Foreskin fibroblast (primary cell): ENCODE measurements at places on chromosomes 6 and 20.

GRCh38 chr6:31578184-31579118 is 3.1 kb downstream of the TNF start:
- no peak for DNase-seq

GRCh38 chr6:164925681-164926530 is 383.5 kb downstream of the C6orf118 start:
- DNase-seq: no peak

DNA sequence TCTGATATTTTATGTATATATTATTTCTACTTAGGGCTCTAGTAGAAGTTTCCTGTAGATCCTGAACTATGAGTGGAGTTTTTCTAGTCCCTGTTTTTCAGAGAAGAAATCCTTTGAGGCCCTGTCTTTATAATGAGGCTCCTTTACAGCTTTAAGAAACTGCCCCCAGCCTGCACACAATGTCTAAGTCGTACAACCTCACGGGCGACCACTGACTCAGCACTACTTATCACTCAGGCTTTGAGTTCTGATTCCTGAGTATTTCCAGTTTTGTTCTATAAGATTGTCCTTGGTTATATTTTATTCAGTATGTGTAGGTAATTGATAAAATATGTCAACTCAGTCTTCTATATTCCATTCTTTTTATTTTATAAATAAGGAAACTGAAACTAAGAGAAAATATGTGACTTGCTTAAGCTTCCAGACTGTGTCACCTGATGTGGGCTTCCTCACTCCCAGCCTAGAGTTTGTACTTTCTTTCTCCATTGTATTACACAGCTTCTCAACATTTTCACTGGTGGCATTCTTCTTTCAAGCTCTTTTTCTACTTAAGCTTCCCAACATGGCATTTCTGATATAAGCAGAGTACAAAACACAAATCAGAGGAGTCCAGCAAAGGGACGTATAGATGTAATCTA is 167.0 kb downstream of the TBX18 start:
- DNase-seq: no peak

GRCh38 chr20:44031781-44032582 is 117.3 kb downstream of the TOX2 start:
- DNase-seq: no peak

DNA sequence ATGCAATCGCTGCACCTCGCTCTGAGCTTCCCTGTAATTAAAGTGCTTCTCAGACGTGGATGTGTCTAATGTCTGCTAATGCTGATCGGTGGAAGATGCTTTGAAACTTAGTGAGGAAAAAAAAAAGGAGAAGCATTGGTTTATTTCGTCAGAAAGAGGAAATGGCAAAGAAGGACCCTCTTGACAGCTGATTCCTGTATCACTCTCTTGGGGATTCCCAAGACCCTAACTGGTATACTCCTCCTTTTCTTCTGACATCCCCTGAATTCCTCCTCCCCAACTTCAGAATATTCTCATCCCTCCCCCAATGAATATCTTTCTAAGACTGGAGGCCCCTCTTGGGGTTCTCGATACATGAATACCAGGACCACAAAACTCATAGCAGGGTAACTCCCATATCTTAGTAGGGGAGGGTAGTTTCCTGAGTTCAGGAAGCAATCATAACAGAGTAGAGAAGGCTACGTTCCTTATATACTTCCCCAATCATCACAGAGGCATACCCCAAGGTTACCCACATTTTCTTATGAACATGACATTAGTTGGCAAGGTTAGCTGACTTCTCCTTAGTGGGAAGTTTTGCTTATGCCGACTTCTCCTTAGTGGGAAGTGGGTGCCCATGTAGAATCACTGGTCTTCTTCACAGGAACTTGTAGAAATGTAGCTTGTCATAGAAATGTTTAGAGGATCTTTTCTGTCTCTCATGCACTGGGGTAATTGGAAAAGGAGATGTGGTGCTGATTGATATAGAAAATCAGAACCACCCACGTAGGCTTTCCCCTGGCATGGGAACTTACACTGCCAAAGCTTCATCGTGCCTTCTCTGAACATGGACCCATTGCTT is 63.8 kb upstream of the ATXN1 start:
- no peak for DNase-seq

GRCh38 chr6:128493877-128494276 is 26.5 kb downstream of the PTPRK start:
- DNase-seq: no peak

DNA sequence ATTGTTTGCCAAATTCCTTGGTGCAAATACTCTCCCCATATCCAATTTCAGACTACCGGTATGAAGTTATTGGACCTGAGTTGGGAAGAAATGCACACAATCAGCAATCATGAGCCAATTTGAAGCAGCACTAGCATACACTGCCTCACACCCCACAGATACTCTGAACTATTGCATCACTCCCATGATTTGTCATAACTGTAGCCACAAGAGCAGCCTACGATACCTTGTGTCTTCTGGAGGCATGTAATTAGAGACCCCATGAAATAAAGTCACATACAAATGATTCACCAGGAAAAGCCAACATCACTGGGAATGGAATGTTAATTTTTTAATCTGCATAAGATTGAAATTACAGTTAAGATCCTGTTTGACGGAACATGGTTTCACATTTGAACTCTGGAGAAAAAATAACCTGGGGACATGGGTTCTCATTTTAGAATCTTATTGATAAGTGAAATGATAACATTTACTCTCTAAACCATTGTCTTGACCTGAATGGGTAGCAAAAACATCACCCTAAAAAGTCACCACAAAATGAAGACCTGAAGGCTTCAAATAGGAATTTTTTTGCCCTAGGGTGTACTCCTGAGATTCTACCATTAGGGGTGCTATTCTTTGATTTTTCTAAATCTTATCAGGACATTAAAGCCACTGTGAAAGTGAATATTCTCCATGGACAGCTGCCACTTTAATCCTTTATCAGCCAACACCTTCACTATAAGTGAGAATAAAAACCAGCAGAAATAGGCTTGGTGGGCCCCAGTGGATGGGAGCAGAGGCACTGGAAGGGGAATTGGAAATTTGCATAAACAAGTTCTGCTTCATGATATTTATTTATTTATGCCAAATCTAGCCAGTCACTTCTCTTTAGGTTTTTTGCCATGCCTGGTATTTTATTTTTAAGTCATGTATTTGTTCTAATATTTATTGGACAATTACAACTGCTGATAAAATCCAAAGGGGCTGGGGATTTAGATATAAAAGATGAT is 34.5 kb upstream of the HBS1L start:
- peak; percentile 48 for DNase-seq

- DNase-seq: peak; percentile 55
Measured at GRCh38 chr6:1242446-1242845, 69.5 kb upstream of the FOXQ1 start.

GRCh38 chr6:26525838-26526237 is 12.3 kb upstream of the HMGN4 start:
- no peak for DNase-seq

DNA sequence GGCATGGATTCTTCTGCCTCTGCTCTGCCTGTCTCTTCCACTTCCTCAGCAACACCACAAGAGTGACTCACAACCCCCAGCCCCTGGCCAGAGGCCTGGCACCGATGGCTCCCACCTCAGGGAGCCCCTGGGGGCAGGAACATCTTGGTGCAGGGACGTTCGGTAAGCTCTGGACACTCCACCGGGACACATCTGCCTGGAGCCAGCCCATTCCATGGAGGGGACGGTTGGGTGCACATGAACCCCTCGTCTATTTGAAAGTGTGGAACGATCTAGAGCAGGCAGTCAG is 246.5 kb downstream of the ERMARD start:
- DNase-seq: no peak

DNA sequence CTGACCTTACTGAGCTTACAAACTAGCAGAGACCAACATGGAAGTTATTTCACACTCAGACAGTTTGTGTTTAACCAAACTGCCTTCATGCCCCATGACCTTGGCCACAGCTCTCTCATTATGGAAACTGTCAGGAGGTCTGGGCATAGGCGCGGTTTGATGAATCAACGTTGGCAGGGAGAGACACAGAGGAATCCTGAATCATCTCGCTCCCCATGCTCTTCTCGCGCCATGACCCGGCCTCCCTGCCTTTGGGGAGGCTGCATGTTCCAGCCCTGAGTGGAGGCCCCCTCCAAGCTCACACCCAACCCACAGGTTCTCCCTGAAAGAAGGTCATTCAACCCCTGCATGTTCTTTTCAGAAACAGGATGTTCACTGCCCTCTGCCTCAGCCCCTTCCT is 15.9 kb upstream of the GDAP1L1 start:
- no peak for DNase-seq

- DNase-seq: no peak
Measured at GRCh38 chr20:51419646-51420045, 122.9 kb downstream of the NFATC2 start.

GRCh38 chr6:106972500-106972899 is 2.0 kb downstream of the CD24 start:
- DNase-seq: no peak

DNA sequence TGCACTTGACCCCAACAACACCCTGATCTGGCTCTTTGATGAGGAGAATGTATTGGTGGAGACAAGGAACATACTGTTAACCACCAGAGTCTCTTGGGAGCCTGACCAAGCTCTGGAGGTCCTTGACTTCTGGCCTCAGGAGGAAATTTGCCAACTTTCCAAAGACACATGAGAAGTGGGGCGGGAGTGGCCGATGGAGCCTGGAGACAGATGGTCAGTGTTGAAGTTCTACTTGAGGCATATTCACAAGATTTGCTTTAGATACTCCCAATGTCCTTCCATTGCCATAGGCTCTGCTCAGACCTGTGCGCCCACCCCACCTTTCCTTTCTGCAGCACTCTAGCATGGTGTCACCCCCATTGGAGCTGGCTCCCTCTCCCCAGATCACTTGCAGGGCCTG is 241.0 kb downstream of the SLC24A3 start:
- DNase-seq: no peak

GRCh38 chr20:63066506-63067265 is 59.9 kb upstream of the BHLHE23 start:
- no peak for DNase-seq

DNA sequence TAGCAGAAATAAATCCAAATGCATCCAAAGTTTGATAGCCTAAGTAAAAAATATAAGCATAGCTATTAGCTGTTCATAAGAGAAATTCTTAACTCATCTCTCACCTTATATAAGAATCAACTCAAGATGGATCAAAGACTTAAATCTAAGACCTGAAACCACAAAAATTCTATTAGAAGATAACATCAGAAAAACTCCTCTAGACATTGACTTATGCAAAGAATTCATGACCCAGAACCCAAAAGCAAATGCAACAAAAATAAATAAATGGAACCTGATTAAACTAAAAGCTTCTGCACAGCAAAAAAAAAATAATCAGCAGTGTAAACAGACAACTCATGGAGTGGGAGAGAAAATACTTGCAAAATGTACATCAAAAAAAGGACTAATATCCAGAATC is 184.3 kb downstream of the TFAP2A start:
- no peak for DNase-seq

DNA sequence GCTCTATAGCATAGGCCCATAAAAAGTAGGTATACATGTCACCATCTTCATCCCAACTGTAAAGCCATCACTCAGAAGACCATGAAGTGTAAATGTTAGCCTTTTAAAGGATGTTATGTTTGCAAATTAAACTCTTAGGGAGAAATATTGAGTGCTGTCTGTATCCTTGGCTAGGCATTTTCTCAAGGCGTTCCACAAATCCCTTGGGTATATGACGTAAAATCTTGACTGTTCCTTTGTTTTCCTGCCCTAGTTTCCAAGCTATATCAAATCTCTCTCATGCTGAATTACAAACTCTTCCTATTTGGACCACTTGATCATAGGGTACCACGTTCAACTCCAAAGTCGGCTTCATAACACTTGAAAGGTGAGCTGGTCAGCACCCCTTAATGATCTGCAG is 486.2 kb downstream of the HDGFL1 start:
- no peak for DNase-seq

- DNase-seq: peak; percentile 59
Measured at GRCh38 chr20:59006167-59006863, 739 bp downstream of the CTSZ start.

- DNase-seq: peak; percentile 34
Measured at GRCh38 chr6:80022803-80023202, 18.4 kb downstream of the TTK start.

GRCh38 chr6:11755725-11756124 is 22.9 kb downstream of the ADTRP start:
- DNase-seq: no peak

GRCh38 chr6:163348789-163349680 is 65.5 kb upstream of the QKI start:
- DNase-seq: no peak

GRCh38 chr6:39348740-39349139 is 26.2 kb upstream of the KCNK16 start:
- DNase-seq: no peak

- DNase-seq: no peak
Measured at GRCh38 chr6:53244958-53245357, 96.3 kb upstream of the GCM1 start.

GRCh38 chr6:25447570-25447929 is 168.4 kb downstream of the CARMIL1 start:
- no peak for DNase-seq

GRCh38 chr6:80460257-80460865 is 353.9 kb downstream of the BCKDHB start:
- no peak for DNase-seq

GRCh38 chr6:94175465-94175864 is 756.1 kb upstream of the EPHA7 start:
- no peak for DNase-seq

- DNase-seq: no peak
Measured at GRCh38 chr6:39530201-39530759, 194.9 kb downstream of the KIF6 start.

DNA sequence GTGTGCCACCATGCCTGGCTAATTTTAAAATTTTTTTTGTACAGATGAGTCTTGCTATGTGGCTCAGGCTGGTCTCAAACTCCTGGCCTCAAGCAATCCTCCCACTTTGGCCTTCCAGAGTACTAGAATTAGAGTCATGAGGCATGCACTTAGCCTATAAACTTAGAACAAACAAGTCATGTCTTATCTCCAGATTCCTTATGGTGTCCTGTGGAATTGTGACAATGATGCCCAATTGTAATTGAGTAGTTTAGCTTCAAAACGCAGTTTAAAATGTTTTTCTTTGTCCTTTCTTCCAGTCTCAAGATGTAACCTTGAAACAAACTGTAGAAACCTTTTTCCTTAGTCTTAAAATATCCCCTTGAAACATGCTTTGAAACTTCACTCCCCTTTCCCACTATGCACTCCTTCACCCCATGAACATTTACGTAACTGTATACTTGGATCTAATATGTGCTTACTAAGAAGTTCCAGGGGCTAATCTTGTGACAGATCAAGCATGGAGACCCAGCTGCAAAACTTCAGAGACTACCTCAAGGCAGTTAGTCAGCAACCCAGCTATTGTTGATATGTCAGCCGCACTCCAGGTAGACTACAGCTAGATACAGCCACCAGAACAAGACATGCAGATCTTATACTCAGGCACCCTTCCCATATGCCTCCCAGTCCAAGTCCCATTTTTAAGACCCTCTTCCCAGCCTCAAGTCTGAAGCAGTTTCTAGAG is 46.2 kb downstream of the MAN1A1 start:
- no peak for DNase-seq

- DNase-seq: no peak
Measured at GRCh38 chr6:111096246-111096645, 8.9 kb downstream of the SLC16A10 start.

GRCh38 chr6:128443553-128443952 is 76.8 kb downstream of the PTPRK start:
- no peak for DNase-seq

GRCh38 chr6:28251661-28252008 is 434 bp downstream of the ZKSCAN4 start:
- DNase-seq: no peak
